ENCODE measurements at places on chromosomes 5 and 9. TPM values are rescaled to one million over a fixed set of nuclear protein-coding genes. Genes with fewer than 3 reads are reported as not detected.

RASGEF1C gene
- total RNA-seq, result not detected

IQGAP2 gene
- total RNA-seq, result 2.5 TPM

KIF12 gene
- total RNA-seq, result not detected

DNA sequence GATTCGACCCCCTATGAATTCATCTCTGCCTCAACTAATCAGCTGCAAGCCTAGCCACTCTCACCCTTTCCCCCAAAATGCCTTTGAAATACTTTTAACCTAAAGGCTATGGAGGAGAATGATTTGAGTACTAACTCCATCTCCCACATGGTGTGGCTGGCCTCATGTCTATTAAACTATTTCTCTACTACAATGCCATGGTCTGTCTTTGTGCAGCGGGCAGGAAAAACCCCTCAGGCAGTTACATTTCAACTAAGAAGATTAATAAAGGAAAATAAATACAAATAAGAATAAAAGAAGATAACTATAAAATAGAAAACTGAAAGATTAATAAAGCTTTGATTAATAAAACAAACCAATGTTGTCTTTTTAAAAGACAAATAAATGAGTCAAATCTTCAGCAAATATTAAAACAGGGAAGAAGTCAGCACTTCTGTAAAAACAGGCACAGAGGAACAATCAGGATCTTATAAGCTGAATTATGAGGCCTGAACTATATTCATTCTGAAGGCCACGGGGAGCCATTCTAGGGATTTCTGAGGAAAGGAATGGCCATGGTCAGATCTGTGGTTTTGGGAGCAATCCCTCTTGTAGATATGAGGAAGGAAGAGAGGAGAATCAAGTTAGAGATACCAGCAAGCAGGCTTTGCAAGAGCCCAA lies 116.1 kb upstream of the SLC12A2 start:
- DNase-seq, result no peak

DNA sequence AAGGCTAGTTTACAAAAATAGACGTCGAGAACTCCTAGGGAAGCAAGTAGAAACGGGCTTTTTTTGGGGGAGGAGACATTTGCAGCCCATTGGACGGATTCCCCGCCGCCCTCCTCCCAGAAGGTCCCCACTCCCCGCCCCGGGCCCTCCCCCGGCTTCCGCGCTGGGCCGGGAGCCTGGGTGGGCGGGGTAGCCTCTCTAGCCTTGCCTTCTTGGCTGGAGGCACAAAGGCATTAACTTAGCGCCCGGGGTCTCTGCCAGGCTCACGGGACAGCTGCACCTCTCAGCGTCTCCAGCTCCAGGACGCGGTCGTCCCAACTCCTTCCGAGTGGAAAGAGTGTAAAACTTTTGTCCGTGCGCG lies at the start of gene DMRTA1:
Gene DMRTA1, plus strand, starts transcription at position 236 of the 361 bp plus-strand sequence. CDS start 242 bp downstream, outside the sequence.
- peak; percentile 57 for DNase-seq

- DNase-seq, result no peak
These were observed 121.2 kb upstream of the IRX2 start for GRCh38 chr5:2872676-2873075.

DNA sequence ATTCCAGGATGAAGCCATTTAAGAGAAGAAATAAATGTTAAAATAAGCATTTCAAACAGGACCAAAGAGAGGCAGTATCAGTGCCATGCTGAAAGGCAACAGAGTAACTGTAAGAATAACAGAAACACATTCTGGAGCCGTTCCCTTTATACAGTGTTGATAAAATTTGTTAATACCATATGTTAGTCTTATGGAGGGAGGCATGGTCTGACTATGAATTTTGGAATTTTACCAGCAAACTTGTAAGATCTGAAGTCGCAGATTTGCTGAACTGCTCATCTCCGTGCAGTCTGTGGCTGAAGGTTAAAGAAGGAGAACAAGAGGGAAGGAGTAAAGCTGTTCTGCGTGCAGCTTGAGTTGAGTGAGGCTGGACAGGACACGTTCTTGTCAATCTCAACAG lies 508.4 kb downstream of the NFIB start:
- DNase-seq, result no peak

DNA sequence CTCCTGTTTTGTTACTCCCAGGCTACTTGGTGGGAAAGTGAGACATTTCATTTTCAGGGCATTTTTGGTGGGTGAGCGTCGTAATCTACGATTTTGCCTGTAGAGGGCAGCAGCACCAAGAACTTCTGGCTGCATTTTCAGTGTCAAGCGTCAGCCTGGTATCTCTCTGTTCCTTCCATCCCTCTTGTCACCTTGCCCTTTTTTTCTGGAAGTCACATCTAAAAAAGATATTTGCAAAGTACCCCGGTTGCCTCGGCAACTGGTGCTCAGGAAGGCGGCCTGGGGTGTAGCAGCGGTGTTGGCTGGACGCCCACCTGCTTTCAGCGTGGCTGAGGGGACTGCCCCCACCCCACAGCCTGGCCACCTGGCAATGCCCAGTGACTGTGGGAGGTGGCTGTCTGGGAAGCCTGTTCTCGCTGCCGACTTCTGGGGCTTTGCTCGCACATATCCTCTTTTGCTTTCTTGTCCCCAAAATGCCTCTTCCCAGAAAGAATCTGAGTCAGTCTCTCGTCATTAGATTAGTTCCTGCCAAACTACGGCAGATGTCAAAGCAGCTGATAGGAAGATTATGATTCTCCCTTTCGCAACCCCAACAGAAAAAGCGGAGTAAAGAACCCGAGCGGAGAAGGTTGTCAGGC lies 84.5 kb downstream of the ACER2 start:
- DNase-seq, result peak; percentile 91

DNA sequence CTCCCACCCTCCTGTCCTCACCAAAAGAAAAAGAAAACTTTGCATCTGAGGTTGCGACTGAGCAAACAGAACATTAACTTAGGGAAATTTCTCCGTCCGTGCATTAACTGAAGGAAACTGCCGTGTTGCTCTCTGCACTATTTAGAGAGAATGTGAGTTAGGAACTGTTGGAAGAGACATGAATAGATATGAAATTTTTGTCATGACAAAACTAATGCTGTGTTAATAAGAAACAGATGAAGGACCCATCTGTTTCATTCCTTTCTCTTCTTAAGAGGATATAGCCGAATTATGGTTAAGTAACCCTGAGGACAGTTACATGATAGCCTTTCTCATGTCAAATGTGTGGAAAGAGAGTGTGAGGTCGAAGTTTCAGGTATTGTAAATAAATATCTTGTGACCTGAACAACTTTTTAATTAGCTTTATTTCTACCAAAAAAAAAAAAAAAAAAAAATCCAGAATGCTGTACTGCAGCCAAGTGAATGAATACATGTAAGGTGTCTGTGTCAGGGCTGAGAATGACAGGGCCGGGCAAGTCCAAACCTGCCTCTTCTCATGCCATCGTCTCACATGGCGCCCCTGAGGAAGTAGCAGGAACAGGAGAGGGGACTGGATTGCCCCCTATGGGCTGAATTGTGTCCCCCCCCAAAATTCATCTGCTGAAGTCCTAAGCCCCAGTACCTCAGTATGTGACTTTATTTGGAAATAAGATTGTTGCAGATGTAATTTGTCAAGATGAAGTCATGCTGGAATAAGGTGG lies 35.6 kb upstream of the ANKRD33B start:
- peak; percentile 87 for DNase-seq

DNA sequence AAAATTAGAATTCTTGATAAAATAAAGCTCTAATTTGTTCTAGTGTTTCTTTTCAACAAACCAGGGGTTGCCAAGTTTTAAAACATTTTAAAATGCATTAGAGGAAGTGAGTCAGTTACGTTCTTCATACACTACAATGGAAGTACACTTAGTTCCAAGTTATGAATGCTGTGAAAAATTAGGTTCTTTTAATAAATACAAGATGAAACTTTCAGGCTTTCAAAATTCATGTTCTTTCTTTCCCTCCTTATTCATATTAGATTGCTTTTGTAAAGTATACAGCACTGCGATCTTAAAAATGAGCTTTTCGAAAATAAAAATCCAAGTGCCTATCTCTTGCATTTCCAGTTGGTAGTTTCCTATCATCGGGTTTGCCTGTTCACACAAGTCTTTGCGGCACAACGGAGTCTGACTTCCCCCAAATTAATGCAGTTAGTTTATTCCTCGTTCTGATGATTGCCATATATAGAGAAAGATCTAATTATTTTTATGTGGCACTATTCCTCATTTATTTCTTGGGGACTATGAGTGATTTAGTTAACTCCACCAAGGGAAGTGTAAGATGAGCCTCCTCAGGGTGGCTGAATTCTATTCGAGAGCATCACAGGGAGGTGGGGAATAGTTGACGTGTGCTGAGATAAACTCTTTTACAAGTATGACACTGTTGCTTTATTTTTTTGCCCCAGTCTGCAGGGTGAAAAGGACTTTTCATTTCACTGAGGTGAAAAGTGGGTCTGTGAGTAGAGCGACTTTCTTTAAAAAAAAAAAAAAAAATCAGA lies 238.2 kb downstream of the CD180 start:
- DNase-seq, result peak; percentile 74

DNA sequence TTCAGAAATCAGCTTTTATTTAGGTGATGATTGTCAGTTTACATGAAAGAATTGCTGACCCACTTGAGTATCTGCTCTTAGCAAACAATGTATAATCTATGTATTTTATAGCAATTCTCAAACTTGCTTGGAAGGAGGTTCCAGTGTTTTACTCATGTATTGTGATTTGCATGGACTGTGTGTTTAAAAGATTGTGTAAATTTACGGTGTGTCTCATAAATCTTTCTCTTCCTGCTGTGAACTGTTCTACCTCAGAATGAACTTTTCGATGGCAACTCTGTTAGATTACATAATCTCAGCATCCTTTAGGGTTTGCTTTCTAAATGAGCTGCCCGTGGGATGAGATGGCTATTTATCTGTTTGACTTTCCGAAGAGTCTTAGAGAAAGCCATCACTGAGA lies 122.5 kb downstream of the MEF2C start:
- DNase-seq, result no peak

- DNase-seq, result no peak
These were observed 20.9 kb downstream of the CYFIP2 start for GRCh38 chr5:157286761-157287211.

- peak; percentile 17 for DNase-seq
These were observed 23.9 kb downstream of the RNF130 start for GRCh38 chr5:180047667-180048066.

GRCh38 chr5:91424638-91425436 lies 41.7 kb upstream of the ARRDC3 start:
- no peak for DNase-seq

- DNase-seq, result no peak
These were observed 21.9 kb downstream of the MACROH2A1 start for GRCh38 chr5:135376961-135377624.

DNA sequence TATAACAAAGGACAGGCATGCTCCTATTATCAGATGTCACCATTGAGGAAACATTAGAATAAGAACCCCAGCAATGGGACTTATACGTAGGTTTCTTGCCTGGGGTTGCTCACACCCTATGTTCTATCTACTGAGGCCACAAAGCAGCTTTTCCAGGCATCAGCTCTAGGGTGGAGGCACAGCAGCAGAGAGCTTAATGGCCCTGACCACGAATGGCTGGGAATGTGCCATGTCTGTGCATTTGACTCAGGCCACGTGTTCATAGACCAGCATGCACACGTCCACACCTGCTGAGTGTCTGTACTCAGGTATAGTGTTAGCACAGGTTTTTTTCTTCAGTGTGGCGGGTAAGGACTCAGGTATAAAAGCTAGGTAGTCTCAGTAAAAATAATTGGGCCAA lies 129.4 kb downstream of the AOPEP start:
- no peak for DNase-seq

DNA sequence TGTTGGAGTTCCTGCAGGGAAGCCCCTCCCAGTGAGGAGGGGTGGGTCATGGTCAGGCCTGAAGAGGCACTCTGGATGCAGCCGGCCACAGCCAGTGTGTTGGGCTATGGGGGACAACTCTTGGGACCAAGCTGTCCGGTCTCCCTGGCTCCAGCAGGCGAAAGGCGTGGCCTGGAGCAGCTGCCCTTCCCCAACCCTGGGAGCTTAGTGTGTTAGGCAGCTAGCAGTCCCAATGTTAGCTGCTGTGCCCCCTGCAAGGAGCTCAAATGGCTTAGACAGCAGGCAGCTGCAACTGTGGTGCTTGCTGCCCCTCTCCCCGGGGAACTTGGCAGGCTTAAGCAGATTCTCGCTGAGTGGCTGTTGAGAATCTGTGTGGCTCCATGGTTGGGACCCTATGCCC lies 67.5 kb upstream of the ACTBL2 start:
- DNase-seq, result no peak

DNA sequence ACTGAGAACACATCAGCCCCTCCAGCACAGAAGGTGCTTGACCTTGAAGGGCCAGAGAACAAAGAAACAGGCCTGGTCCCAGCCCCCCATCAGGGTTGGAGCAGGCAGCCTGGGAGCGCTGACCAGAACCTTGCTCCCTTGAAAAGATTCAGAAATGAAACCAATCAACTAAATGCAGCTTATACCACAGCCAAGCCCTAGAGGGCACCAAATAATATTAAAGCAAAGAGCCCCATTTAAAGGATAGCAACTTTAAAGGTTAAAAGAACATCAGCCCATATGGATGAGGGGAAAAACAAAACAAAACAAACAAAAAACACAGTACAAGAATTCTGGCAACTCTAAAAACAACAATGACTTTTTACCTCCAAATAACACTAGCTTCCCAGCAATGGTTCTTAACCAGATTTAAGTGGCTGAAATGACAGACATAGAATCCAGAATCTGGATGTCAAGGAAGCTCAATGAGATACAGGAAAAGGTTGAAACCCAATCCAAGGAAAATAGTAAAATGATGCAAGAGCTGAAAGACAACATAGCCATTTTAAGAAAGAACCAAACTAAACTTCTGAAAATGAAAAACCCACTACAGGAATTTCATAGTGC lies 471.9 kb downstream of the MTRR start:
- DNase-seq, result peak; percentile 48

- DNase-seq, result no peak
These were observed 405.6 kb downstream of the GABRG2 start for GRCh38 chr5:162473041-162473714.

- DNase-seq, result no peak
These were observed 97.2 kb downstream of the F2RL2 start for GRCh38 chr5:76525956-76526355.

- DNase-seq, result no peak
These were observed 16.3 kb upstream of the CCIN start for GRCh38 chr9:36152741-36153438.

GRCh38 chr9:28121366-28121765 lies 548.1 kb upstream of the C9orf72 start:
- no peak for DNase-seq

Measured in fibroblast of the aortic adventitia (primary cell).